ENCODE measurements at places on chromosomes 2 and 18.

GRCh38 chr2:148552675-148553331, 91.7 kb upstream of the EPC2 start:
- no peak for DNase-seq

GRCh38 chr2:3131636-3132326, 245.8 kb downstream of the EIPR1 start:
- DNase-seq: no peak

GRCh38 chr18:7089369-7089768, 28.2 kb downstream of the LAMA1 start:
- no peak for DNase-seq

- no peak for DNase-seq
These were observed 35.1 kb downstream of the MAPRE2 start for GRCh38 chr18:35076135-35076924.

DNA sequence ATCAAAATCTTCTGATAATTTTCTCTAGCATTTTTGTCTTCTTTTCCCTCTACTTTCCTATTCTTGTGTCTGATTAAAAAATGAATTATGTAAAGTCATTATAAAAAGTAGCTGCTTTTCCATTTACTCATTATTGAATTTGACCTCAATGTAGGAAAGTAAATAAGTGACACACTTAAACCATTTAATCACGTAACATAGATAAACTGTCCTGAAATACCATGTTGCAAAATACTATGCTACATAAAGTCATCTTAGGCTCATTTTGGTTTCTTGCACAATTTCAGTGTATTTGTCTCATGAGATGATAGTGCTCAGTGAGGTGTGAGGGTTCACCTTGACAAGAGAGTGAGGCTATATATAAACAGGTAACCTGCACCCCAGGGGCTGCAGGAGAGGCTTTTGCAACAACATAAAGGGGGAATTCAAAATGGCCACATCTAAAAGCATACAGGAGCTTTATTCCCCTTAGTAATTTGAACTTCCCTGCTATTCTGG, 502.7 kb downstream of the RNF144A start:
- no peak for DNase-seq

DNA sequence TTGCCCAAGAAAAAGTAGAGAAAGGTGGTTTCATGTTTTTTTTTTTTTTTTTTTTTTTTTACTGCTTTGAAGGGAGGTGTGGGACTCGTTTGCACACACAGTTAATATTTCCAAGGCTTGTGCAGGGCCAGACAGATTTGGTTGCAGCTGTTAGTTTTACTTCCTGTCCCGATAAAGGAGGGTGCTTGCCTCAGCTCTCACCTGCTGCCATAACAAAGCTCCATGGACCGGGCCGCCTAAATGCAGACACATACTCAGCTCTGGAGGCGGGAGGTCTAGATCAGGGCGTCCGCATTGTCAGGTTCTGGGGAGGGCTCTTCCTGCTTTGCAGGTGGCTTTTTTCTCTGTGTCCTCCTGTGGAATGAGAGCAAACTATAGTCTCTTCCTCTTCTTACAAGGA, 69.9 kb downstream of the ODC1 start:
- DNase-seq: no peak
